ENCODE measurements at places on chromosomes 5 and 9. TPM values are rescaled to one million over a fixed set of nuclear protein-coding genes. Genes with fewer than 3 reads are reported as not detected.

DNA sequence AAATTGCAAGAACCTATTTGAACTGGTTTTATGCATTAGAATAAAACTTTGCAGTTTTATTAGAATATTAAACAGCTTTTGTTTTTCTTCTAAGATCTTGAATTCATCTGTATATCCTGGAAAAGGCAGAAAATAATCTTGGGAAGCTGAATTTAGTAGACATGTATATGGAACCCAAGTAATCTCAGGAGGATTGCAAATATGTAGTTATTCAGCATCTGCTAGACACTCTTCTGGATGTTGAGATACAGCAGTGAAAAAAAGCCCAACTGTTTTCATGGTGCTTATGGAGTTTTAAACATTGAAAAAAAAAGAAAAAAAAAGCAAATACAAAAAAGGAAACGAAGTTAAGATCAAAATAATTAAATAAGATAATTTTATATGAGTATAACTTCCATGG, 922.2 kb upstream of the SEMA6A start:
- no peak for DNase-seq
- H3K36me3 ChIP-seq, result no peaks in the 10 kb centered on the region
- no peaks in the 10 kb centered on the region for H3K4me1 ChIP-seq
- no peak overlapping the region for H3K27ac ChIP-seq
- no peaks in the 10 kb centered on the region for H3K27me3 ChIP-seq

Gene GLDC
- 0.66 TPM for total RNA-seq

Gene PGM5
- total RNA-seq, result 11.6 TPM

Gene PKD2L2
- 0.64 TPM for total RNA-seq

Gene C5orf58
- total RNA-seq, result not detected

Measured in breast epithelium (tissue), 4 donors.